ENCODE measurements at places on chromosomes 11 and 22.

GRCh38 chr11:44066732-44067141 is 667 bp downstream of the ACCS start:
- no peak for DNase-seq

GRCh38 chr11:26473216-26474194 is 98.6 kb downstream of the MUC15 start:
- no peak for DNase-seq

DNA sequence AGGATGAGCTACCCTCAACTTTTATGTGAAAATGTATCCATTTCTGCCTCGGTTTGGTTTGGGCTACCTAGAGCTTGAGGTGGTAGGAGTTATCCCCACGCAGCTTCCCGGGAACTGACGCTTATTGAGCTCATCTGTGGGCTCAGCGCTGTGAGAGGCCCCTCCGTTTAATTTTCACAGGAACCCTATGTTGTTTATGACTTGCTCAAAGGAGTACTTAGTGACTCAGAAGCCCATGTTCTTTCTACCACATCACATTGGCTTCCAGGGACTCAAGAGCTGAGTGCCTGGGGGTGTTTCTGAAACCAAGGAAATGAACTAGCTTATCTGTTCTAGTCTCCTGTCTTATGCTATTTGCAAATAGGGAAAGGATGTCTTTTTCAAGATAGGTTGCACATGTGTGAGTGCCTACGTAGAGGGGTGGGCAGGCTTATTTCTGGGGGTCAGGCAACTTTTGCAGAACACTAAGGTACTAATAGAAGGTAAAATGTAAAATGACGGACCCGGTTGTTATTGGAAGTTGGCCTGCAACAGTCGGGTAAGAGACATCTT is 40.5 kb downstream of the MICAL2 start:
- DNase-seq: no peak

GRCh38 chr11:115220911-115221310 is 283.3 kb downstream of the CADM1 start:
- no peak for DNase-seq

DNA sequence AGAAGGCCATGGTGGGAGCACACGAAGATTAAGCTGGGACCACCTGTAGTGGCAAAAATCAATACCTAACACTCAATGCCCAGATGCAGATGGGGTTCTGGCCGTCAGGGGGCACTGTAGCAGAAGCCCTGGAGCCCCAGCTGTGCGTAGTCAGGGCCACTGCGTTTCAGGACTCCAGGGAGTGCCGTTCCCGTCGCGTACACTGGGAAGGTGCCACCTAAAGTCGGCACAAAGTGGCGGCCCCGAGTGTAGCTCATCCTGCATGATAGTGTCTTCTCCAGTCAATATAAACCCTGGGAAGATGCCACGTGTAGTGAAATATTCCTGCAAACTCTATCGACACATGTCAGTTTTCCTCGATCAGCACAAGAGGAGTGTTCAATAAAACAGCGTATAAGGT is 123.8 kb upstream of the NTM start:
- DNase-seq: no peak

GRCh38 chr11:47408598-47409439 is 429 bp downstream of the SLC39A13 start:
- no peak for DNase-seq

DNA sequence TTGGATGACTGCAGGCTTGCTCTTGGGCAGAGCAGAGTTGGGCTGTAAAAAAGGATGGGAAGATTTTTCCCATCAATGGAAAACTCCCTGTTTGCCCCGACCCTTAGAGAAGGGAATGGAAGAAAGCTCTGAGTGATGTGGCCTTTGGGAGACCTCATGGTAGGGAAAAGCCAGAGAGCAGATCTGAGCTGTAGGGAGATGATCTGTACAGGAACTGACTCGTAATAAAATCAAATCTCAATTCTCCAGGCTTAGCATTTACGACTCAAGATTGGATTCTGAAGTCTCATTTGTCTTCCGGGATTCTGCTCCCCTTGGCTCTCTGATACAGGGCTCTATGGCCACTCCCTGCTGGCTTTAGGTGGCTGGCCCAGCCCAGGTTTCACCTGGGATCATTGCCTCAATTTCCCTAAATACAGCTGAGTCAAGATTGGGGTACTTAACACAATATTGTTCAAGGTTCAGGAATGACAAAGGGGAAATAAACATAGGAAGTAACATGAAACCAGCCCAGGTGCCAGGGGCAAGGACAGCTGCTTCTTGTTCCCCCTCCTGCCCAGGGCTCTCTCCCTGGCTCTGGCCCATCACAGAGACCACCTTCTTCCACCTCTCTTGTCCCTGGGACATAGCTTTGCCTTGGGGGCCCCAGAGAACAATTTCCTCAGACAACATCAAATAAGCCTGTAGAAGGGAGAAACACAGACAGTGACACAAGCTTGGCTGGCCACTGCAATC is 38.4 kb upstream of the THY1 start:
- DNase-seq: no peak

GRCh38 chr11:48013269-48013901 is 33.0 kb downstream of the PTPRJ start:
- no peak for DNase-seq

DNA sequence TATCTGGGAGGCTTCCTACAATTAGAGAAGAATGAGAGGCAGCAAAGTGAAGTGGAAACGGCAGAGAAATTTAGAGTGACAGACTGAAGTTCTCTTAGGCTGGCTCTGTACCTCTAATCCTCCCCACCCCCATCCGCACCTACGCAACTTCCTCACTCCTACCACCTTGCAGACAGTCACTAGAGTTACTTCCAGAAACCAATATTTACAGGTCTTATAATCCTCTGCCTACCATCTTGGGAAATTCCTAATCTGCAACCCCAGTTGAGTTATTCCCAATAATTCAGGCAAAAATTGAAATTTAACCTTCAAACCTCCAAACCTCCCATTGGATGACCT is 71.7 kb downstream of the PAK1 start:
- DNase-seq: no peak

DNA sequence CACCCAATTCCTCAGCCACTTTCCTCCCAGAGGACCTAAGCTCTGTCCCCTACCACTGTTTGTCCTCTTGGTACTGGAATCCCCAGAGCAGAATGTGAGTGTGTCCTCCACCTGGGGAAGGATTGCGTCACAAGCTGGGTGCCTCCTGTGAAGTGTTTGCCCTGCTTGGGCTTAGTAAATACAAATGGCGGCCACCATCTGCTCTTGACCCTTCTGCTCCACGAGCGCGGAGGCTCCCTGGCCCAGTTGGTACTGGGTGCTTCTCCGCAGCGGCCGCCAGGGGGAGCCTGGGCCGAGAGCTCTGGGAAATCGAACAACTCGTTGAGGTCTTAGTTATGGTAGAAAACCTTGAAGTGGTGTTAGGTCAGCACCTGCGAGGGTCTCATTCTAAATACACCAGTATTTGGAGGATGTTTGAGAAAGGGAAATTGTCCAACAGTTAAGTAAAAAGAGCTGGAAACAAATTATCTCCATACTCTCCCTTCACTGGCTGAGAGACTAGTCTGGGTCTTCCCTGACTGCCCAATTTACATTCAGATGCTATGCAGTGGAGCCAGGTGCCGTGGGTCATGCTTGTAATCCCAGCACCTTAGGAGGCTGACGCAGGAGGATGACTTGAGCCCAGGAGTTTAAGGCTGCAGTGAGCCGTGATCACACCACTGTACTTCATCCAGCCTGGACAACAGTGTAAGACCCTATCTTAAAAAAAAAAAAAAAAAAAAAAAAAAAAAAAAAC is 74.6 kb upstream of the TEAD1 start:
- DNase-seq: no peak

DNA sequence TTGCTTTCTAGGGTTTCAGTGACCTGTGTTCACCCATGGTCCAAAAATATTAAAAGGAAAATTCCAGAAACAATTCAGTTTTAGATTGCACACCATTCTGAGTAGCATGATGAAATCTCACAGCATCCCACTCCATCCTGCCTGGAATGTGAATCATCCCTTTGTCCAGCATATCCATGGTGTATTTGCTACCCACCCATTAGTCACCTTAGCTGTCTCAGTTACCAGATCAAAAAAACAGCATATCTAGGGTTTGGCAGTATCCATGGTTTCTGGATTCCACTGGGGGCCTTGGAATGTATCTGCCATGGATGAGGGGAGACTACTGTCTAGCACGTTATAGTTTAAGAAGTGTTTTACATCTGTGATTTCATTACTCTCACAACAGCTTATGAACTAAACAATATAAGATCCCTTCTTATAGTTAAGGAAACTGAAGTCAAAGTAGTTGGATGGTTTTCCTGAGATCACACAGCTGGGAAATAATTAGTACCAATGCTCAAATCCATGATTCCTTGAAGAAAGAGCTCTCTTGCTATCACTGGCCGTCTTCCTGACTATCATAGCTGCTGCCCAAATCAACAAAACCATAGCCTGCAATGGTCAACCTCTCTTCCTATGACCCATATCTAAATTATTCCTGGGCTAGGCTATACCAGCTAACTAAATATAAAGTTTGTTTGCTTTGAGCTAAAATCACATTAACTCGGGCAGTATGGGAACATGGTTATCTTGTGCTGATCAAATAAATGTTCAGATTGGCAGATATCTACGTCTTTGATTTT is 122.6 kb downstream of the MICAL2 start:
- no peak for DNase-seq

GRCh38 chr22:17728786-17729185 is 45.5 kb downstream of the BID start:
- DNase-seq: no peak

DNA sequence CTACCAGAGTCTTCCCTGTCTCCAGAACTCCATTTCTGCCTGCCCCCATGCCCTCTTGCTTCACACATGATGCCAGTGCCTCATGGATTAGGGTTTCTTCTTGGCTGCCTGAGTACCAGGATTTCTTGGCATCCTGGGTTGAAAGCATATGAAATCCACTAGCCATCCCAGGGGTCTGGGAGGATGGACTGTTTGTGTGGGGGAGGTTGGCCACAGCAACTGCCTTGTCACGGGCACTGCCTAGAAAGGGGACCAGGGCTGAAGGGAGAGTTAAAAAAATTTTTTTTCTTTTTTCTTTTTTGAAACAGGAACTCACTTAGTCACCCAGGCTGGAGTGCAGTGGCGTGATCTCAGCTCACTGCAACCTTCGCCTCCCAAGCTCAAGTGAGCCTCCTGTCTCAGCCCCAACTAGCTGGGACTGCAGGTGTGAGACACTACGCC is 4.2 kb downstream of the USP35 start:
- DNase-seq: no peak

DNA sequence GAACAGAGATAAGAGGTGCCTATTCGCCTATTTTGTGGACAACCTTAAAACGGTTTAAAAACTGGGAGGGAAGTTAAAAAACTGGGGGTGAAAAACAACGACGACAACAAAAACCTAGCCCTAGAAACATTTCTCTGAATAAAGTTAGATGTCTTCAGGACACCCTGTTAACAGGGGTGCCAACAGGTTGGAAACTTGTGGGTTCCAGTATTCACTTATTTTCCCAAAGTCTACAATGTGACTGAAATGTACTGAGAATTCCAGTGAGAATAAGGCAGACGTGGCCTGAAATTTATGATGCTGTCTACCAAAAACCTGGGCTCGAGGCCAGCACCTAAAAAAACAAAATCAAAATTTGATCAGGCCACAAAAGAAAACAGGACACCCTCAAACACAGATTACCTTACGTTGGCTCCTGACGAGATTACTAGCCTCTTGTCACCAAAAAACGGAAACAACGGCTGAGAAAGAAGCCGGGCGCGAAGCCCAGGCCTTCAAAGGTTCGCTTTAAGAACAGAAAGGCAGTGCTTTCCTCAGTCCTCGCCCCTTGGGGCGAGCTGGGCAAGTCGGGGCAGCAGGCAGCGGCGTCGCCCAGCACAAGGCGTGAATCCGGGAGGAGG is 906 bp downstream of the CCDC90B start:
- peak; percentile 80 for DNase-seq

DNA sequence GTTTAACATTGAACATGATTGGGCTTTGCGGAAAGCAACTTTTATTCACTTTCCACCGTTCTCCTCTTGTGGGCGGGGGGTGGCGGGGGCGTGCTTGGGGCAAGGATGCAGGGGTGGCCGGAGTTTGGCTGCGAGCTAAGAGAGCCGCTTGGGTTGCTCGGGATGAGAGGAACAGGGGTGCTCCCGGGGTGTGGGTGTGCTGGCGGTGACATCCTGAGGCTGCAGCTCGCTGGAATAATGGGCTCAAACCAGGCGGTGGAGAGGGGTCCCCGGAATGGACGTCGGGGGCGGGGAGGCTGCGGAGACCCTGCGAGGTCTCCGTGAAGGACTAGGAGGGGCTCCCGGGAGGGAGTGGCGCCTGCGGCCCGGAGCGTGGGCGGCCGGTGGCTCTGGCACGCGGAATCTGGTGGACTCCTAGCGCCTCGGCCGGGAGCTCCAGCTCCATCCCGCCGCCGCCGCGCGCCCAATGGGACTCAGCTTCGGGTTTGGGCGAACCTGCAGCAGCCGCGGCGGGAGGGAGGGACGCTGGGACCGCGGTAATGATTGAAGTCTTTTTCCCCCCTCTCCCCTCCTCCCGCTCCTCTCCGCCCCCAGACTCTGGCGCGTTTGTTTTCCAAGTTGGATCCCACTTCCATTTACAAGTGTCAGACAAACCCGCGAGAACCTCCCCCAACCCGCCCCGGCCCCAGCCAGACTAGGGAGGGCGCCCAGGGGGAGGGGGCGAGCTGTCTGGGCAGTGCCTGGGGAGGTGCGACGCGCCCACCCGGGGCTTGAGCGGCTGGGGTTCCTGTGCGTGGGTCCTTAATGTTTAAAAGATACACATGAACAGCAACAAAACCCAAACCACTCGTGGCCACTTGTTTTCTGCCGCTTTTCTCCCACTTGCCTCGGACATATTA is 2.0 kb downstream of the FAT3 start:
- no peak for DNase-seq

DNA sequence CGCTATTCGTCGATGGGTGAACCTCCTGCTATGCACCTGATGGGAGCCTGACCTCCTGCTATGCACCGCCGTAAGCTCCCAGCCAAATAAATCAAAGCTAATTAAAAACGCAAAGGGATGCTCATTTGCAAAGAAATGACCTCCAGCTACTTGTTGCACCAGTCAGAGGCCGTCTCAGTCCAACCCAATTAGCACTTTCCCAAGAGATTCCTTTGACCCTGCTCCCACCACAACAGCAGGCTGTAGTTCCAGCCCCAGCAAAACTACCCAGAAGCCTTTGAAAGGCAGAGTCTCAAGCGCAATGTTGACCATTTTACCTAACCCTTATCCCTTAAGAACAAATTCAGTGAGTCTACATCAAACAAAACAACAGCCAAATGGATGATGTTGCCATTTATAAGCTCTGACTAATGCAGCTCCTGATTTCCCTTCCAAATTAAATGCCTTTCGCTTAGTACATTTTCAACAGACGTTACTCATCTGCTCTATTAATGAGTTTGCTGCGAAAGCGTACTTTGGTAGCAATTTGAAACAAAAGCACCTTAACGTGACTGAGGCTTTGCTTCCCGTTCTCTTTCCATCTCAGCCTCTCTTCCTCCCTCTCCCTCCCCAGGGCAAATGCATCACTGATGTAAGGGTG is 17.2 kb upstream of the BSX start:
- no peak for DNase-seq

DNA sequence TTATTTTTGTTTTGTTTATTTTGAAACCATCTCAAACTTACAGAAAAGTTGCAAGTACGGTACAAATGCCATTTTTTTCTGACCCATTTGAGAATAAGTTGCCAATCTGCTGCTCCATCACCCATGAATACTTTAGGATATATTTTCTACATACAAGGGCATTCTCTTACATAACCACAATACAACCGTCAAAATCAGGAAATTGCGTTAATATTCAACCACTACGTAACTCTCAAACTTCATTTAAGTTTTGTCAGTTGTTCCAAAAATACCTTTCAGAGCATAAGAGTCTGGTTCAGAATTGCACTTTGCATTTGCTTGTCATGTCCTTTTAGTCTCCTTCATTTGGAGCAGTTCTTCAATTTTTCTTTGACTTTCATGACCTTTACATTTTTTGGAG is 194.3 kb upstream of the BDNF start:
- DNase-seq: no peak

- no peak for DNase-seq
These were observed 37.7 kb upstream of the GNB1L start for GRCh38 chr22:19892257-19892879.

All from GF-D8 (cell line).